ENCODE measurements at places on chromosomes 7 and 10. TPM values are rescaled to one million over a fixed set of nuclear protein-coding genes. Genes with fewer than 3 reads are reported as not detected.

GRCh38 chr7:6271060-6271658 lies 1.3 kb downstream of the CYTH3 start:
- no peak for DNase-seq

GRCh38 chr7:156703773-156704482 lies 63.4 kb downstream of the RNF32 start:
- DNase-seq: no peak

- no peak for DNase-seq
Measured at GRCh38 chr7:25379351-25380300, 151.3 kb upstream of the NPVF start.

- no peak for DNase-seq
Measured at GRCh38 chr10:59505926-59506325, 143.6 kb upstream of the FAM13C start.

Gene GJD4
- not detected for total RNA-seq

DNA sequence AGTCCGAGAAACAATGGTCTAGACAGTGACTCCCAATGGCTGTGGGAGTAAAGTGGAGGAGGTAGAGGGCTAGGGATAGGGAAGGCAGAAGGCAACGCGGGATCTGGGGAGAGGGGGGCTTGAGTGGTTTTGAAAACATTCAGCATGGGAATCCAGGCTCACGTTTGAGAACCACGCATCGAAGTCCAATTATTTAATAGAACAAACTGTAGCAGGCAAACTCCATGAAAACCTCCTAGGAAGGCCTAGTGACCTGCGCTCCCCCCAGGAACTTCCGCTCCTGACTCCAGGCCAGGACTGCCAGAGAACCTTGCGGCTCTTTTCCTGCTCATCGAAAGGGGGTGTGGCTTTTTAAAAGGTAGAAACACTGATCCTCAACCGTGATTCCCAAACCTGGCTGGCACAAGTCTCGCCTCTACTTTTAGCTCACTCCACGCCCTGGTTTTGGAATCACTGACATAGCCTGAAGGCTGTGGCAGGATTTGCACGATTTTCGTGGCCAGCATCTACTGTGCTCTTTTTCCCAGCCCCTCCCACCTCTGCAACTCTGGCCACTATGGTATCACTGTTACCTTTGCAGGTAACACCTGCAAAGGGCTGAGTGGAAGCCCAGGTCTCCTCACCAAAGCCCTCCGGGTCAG lies 43.4 kb downstream of the MYOF start:
- DNase-seq: no peak

DNA sequence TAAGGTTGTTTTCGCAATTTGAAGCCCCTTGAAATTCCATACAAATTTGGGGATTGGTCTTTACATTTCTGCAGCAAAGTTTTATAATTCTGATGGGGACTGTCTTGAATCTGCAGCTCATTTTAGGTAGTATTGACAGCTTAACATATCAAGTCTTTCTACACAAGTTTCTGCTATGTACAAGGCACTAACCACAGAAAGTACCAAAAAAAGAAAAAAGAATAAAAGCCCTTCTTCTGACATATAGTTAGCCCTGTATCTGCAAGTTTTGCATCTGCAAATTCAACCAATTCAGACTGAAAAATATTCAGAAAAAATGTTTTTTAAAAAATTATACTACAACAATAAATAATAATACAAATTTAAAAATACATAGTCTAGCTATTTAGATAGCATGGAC lies 15.3 kb downstream of the POT1 start:
- DNase-seq: no peak

Gene GIMAP6
- total RNA-seq: 20.3 TPM

Gene FBXW4
- 41.4 TPM for total RNA-seq

Measured in esophagus squamous epithelium (tissue), 5 donors.